ENCODE measurements at places on chromosomes 3 and 15.

DNA sequence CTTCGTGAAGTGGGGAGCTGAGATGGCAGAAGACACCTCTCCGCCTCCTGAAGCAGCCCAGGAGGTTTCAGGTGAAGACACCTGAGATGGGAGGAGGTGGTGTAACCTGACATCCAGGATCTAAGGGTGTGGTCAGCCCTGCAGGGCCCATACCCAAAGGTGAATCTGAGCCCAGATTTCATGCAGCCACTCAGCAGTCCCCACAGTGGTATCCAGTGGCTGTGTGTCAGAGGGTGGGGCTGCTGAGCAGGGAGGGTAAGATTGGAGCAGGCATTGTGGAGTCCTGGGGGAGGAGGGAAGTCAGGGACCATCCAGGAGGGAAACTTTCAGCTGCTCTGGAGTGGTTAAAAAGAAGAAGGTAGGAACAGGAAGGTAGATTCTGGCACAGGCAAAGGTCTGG, 46.0 kb upstream of the SMAD6 start:
- no peak for DNase-seq

DNA sequence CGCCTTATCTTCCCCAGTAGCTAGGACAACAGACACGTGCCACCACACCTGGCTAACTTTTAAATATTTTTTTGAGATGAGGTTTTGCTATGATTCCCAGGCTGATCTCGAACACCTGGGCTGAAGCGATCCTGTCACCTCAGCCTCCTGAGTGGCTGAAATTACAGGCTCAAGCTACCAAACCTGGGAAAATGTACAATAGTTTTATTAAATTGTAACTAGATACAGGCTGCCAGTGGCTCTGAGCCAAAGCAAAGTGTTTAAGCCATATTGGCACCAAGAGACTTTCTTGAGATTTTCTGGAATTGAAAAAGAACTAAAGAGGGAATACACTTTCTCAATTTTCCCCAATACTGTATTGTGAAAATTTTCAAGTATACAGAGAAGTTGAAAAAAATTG, 204.3 kb downstream of the SUCLG2 start:
- no peak for DNase-seq

- DNase-seq, result no peak
These were observed 489 bp downstream of the CSPG5 start for GRCh38 chr3:47578119-47578632.

- no peak for DNase-seq
These were observed 57.4 kb upstream of the PPARG start for GRCh38 chr3:12231431-12231830.

GRCh38 chr3:45665101-45665572, 24.1 kb upstream of the SACM1L start:
- no peak for DNase-seq

DNA sequence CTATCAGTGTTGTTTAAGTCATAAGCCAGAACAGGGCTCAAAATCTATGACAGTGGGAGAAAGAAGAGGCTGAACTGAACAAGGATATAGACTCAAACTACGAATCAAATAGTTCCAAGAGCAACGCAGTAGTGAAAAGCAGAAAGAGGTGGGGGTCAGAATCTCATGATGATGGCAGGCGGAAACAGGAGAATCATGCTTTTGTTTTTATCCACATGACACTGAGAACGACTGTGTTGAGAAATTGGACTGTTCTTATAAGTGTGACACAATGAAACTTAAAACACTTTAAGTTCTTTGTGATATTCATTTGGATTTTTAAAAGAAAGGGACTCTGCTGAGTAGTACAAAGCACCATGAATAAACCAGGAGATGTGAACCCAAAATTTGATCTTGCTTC, 309.4 kb downstream of the ULK4 start:
- no peak for DNase-seq

- DNase-seq, result no peak
These were observed 33.1 kb downstream of the KLHL25 start for GRCh38 chr15:85761635-85762034.

DNA sequence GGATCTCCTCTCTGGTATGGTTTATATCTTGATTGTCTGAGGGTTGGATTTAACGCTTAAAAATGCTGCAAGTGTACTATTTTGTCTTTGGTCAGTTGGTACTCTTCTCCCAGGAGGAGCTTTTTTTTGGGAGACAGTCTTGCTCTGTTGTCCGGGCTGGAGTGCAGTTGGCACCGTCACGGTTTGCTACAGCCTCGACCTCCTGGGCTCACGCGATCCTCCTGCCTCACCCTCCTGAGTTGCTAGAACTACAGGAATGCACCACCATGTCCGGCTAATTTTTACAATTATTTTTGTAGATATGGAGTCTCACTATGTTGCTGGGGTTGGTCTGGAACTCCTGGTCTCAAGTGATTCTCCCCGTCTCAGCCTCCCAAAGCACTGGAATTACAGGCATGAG, 89.5 kb downstream of the FNDC3B start:
- no peak for DNase-seq

DNA sequence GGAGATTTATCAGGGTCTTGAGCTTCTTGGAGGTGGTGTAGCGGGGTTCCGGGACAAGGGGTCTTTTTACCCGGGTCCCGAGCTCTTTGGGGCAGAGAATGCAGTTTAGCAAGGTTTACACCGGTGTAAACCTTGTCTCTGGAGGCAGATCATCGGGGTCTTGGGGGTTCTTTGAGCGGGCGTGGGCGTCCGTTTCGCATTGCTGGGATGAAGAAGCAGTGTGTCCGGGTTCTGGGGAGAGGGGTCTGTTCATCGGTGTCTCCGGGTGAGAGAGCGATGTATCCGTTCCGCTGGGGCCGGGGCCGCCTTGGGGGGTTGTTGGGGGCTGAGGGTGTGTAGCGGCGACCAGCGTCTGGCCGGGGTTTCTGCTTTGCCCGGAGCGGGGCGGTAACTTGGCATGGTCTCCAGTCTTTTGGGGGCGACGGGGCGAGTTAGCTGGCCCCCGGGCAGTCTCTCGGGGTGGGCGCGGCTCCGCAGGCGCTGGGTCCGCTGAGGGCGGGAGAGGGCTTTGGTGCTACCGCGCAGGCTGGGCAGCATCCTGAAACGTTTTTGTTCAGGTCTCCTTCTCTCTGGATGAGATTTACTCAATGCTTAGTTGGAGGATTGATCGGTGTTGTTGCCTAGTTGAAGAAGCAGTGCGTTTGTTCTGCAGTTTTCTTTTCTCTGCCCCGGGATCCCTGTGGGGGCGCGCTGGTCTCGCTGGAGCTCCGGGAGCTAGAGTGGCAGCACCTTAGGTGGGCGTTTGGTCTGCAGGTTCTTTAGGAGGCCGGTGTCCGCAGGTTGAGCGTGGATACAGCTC, 843 bp downstream of the GLCE start:
- no peak for DNase-seq

- no peak for DNase-seq
These were observed 19.9 kb downstream of the TMEM62 start for GRCh38 chr15:43153269-43153668.

DNA sequence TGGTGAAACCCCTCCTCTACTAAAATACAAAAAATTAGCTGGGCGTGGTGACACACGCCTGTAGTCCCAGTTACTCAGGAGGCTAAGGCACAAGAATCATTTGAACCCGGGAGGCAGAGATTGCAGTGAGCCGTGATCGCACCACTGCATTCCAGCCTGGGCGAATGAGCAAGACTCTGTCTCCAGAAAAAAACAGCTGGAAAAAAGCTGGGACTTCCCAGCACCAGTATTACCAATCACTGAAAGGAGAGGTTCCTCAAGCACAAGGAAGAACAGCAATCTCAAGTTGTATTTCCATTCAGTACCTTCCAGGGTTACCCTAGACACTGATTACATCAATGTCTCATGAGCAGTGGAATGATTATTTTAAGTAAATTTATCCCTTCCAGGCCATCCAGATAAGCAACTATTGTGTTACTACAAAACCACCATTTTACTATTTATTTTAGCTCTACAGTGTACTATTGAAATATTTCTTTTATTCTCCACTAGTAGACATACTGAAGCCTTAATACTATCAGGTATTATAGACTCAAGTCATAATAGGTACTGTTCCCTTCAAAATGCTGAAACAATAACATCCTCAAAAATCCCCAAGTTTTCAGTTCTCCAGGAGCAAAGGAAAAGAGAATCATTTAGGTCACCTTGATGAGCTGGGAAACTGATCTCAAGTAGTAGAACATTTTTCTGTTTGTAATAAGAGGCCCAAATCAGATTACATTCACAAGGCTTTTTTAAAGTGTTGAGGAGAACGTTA, 54.8 kb upstream of the VGLL4 start:
- DNase-seq, result no peak

- no peak for DNase-seq
These were observed 60.7 kb upstream of the CMTM8 start for GRCh38 chr3:32177702-32178198.

DNA sequence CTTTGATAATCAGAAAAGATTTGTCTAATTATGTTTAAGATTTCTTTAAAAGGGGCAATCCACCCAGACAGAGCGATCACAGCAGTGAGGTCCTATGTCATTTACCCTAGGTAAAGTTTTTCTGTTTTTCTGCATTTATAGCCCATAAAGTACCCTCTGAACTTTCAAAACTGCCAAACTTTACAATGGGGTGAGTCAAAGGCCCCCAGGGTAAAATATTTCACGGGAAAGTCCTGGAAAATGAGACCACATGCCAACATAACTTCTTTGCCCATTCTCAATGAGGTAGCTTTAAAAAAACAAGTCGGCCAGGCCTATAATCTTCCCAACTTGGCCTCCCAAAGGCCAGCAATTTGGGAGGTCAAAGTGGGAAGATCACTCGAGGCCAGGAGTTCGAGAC, 53.0 kb downstream of the SUCLG2 start:
- DNase-seq, result no peak

DNA sequence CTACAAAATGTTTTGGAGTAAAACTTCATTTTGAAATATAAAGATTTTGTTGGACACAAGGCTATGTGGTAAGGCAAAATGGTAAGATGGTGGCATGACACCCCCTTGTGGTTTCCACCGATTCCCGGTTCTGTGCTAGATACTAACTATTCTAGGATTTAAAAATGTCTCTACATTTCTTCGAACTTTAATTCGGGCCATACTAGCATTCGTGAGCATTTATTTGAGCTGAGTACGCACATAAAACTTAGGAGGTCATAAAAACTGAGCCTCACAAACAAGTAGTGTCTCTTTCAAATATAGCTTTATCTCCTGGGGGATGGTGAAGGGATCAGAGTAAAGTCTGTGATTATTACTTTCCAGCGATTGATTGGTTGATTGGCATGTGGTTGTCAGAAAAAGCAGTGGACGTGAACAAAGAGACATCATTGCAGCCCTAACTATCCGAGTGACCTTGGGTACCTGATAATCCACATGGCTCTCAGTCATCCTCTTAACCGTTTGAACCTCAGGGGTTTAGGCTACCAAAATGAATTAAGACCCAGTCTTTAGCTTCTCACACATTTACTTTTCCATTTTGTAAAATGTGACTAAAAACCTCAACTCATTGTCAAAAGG, 1.1 kb upstream of the ZNF639 start:
- DNase-seq, result peak; percentile 78

DNA sequence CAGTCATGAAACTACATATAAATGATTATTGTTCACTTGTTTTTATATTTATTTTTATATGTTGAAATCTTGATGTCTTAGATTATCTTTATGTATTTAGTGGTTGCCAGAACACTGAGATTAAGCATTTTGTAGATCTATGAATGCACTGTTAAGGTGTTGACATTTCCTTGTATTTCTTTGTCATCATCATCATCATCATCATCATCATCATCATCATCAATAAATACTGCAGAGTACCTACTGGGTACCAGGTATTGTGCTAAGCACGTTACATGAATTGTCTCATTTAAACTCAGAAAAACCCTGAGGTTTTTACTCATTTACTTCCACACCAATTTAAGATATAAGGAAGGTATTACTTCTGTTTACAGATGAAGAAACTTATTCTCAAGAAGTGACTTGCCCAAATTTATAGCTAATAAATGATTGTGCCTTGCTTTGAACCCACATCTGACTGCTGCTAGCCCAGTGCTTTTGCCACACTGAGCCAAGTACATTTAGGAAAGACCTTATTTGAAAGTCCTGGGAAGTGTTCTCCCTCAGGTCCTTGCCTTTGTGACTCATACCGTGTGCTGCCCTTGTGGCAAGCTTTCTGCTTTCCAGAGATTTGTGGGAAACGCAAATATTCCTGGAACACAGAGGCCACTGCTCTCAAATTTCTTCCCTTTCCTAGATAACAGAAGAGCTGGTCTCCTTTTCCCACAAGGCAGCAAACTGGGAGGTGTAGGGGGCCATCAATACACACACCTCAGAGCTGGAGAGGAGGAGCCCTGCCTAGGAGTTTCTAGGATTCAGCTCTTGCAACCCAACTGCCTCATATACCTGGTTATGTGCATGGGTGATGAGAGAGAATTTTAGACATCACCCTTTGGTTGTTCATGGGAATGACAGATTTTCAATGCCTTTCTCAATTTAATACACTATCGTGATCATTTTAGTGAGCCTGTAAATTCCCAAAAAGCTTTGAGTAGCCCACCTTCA, 115.4 kb upstream of the C15orf61 start:
- no peak for DNase-seq

DNA sequence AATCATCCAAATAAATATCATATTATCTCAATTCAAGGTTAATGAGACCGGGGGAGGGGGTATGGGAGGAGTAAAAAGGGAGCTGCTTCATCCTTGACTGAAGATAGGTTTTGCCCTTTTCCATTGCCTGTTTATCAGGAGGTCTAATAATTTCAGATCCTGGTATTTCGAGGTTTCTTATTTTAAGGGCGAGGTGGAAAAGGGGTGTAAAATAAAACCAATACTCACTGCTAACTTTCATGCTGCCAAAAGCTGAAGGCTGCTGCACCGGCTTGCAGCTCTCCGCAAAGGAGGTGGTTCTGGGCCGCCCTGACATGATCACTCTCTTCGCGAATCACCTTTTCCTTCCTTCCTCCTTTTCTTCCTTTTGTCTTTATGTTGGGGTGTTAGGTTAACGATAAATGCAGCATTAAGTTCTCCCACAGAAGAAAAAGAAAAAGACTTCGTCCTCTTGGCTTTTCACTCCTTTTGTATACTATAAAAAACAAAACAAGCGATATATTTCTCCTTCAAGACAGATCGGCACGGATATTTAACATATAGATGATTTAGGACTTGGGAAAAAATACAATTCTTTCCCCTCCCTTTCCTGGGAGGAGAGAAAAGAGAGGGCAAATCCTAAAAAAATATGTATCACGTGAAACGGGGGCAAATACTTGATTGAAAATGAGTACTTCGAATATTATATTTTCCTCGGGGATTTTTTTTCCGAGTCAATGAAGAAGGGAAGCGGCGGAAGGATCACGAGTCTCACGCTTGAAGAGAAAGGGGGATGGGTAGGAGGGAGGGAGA, 932 bp downstream of the GSK3B start:
- DNase-seq, result peak; percentile 6

GRCh38 chr3:138769616-138770015, 65.1 kb downstream of the PIK3CB start:
- DNase-seq, result no peak

- DNase-seq, result no peak
These were observed at the start of gene CADPS for GRCh38 chr3:62874711-62875557. TSS of gene CADPS (minus strand) at chr3:62875416. CDS start at chr3:62875029, 387 bp downstream.

DNA sequence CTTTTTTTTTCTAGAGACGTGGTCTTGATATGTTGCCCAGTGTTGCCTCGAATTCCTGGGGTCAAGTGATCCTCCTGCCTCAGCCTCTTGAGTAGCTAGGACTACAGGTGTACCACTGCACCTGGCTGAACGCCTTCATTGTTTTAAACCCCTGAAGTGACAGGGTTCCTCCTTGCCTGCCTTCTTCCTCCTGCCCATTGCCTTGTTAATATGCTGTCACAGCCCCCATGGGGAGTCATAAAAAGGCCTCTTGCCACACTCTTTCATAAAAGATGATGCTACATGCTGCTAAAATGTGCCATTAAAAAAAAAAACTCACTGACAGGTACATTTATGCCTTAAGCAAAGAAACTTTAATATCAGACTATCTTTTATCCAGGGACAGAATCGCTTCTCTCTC, 116.8 kb upstream of the SKOR1 start:
- no peak for DNase-seq
